Breast epithelium (tissue), 4 donors: ENCODE measurements at places on chromosomes 1 and 21. TPM values are rescaled to one million over a fixed set of nuclear protein-coding genes. Genes with fewer than 3 reads are reported as not detected.

DNA sequence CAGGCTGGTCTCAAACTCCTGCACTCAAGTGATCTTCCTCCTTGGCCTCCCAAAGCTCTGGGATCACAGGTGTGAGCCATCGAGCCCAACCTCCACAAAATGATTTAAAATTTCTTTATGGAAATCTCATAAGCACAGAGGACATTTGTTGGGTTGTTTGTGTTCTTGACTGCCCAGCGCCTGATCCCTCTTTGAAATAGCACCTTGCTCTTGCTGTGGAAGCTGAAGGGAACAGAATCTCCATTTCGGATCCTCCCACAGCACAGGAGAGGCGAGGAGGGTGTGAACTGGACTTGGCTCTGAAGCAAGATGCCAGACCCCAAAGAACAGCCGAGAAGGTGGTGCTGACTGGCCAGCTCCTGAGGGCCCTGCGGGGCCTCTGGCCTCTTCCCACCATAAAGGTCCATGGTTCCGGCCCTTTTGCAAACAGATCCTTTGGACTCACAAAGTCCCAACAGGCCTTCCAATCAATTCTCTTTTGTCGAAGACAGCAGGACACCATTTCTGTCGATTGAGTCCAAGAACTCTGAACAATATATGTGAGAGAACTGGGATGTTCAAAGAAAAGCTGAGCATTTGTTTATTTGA, 45.6 kb upstream of the COA6 start:
- no peak for DNase-seq

- no peak for DNase-seq
Measured at GRCh38 chr1:111225717-111226400, 1.7 kb upstream of the CHI3L2 start.

DNA sequence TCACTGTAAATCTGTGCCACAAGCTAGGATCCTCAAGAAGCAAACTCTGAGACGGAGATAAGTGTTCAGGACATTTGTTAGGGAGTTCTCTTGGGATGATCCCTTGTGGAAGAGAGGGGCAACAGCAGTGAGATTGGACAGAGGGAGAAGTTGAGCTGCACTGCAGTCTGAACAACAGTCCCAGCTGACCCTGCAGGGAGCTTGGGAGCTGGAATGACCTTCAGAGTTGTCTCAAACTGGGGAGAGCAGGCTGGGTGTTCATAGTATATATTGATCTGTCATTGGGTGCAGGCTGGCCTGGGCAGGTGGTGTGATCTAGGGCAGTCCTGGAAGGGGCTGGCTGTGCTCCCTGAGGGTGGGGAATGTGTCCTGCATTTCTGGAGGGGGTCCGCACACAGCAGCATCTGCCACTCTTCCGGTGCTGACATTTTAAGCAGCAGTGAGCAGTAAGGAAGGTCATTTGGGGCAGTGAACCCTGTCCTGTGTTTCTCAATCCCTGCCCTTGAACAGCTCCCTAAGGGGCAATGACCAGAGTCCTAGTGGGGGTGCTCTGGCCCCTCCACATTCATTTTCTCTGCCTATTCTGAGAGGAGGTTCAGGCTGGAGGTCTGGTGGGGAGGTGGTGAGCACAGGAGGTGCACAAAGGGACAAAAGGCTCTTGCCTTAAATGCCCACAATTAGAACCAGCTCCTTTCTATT, 90.2 kb upstream of the PPM1J start:
- DNase-seq, result no peak

DNA sequence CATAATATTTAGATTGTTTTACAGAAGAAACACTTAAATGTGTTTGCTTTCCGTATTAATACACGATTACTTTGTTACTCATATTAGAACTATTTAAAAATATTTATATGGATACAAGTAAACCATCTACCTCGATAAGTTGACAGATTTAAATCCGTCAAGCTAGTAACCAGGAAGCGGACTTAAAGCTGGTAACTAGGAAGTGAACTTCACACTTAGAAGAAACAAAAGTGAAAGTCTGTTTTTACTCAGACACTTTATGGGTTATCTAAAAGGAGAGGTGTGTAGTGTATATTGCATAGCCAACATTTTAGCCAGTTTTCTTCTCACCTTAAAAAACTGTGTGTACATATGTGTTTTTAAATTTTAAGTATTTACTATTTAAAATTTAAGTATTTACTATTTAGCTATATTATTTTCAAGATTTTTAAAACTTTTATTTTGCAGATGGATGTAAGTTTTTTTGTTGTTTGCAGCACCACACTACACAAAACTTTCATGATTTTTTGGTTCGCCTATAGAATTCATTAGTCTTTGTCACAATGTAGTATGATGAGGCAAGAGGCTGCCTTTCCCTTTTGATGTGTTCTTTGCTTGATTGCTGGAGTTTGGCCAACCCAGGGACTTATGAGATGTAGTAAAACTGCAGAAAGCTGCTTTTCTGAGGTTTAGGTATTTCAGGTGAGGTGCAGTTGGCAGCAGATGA, 2.7 kb downstream of the USP25 start:
- DNase-seq, result no peak

C1orf185 gene
- total RNA-seq, result not detected

SLC19A2 gene
- total RNA-seq, result 71.8 TPM

DNA sequence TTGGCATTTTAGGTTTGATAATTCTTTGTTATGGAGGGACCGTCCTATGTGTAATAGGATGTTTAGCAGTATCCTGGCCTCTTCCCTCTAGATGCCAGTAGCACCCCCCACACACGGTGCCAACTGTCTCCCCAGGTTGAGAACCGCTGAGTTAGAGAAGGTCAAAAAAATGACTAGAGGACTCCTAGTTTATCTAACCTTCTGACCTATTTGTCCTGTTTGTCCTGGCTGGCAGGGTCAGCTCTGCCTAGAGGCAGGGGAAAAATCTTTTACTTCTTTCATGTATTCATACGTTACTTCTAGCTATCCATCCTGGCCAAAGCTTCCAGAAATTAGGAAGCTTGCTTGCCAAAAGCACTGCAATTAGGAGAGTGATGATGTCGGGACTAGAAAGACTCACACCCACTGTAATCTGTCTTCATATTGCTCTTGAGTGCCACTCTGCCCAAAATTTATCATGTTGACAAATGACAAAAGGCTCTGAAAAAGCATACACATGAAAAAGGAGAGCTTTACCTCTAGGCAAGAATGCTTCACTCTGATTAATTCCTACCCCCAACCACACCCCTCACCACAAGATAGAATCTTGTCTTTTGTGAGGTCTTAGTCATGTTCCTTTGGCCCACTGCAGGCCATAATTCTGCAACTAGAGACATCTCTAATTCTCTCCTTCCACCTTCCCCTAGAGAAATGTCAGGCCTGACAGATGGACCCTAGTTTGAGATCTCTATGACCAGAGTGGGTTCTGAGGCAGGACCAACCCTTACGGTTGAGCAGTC, 14.4 kb upstream of the AKR1A1 start:
- DNase-seq, result no peak

DNA sequence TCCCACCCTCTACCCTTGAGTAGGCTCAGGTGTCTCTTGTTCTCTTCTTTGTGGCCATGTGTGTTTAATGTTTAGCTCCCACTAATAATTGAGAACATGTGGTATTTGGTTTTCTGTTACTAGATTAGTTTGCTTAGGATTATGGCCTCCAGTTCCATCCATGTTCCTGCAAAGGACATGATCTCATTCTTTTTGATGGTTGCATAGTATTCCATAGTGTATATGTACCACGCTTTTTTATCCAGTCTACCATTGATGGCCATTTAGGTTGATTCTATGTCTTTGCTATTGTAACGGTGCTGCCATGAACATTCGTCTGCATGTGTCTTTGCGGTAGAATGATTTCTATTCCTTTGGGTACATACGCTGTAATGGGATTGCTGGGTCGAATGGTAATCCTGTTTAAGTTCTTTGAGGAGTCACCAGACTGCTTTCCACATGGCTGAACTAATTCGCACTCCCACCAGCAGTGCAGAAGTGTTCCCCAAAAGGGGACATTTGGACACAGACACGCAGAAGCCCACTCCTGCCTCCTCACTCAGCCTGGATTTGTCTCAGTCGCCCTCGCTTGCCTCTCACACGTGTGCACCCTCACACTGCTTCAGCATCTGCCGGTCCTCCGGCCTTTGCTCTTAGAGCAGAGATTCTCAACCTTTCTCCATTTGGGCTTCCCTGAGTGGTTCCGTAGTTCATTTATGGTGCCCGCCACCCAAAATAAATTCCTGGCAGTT, 3.7 kb downstream of the MX2 start:
- DNase-seq, result no peak

DNA sequence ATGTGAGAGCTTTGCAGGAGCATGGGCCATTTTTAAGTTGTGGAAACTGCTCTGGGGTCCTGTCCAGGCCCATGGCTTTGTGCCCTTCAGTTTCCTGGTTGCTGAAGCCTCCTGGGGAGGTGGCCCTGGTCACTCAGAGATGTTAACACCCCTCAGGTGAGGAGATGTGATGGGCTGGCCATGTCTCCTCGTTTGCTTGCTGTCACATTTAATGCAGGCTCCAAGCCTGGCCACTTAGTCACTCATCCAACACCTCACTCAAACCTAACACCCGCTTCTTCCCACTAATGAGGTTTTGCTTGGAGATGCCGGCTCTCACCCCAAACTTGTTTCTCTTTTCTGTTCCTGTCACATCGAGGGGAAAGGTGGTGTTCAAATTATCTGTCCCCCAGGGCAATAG, 192.7 kb downstream of the PTPRU start:
- DNase-seq, result no peak

OR2T11 gene
- total RNA-seq, result not detected

NRDC gene
- total RNA-seq, result 97.5 TPM

DNA sequence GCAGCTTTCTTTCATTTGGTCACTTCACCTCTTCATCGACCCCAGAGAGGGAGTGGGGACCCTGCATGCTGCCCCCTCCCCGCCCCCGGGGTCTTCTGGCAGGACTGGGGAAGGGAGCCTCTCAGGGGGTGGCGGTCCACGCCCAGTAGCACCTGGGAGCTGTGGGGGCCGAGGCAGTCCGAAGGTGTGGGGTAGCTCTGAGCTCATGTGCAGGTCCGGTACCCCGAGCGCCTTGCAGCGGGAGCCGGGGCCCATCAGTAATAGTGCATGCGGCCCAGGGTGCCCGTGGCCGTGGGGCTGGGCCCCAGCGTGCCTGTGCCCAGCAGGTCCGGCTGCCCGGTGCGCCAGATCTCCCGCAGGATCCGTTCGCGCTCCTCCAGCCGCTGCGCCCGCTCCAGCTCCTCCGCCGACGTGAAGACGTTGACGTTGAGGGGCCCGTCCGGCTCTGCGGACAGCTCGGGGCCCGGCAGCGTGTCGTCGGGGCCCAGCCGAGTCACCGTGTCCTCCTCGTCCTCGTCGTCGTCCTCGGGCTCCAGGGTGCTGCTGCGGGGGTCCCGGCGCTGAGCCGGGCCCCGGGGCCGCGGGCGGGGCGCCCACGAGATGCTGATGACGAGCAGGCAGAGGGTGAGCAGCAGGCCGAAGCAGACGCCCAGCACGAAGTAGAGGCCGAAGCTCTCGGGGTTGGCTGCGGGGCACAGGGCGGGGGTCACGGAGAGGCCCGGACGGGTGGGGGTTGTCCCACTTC, 1.2 kb downstream of the EVA1B start:
- DNase-seq, result no peak

- DNase-seq, result no peak
Measured at GRCh38 chr1:228359613-228360532, 46.8 kb downstream of the TRIM11 start.

DNA sequence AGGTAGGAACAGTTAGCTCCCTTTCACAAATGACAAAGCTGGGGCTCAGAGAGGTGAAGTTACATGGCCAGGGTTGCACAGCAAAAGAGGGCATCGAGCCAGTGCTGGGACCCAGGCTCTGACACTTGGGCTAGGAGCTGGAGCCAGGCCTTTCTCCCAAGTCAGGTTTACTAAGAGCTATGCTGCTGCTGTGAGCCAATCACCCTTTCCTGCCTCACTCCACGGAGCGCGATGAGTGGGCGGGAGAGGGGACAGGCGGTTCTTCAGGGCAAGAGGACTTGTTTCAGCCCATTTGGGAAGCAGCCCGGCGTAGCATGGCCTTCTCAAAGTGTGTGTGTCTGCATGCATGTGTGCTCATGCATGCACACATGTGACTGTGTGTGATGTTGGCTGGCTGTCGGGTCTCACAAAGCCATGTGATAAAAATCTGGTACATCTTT, 10.6 kb downstream of the ID3 start:
- no peak for DNase-seq

GRCh38 chr1:47521034-47521881, 83.4 kb downstream of the FOXD2 start:
- no peak for DNase-seq

DNA sequence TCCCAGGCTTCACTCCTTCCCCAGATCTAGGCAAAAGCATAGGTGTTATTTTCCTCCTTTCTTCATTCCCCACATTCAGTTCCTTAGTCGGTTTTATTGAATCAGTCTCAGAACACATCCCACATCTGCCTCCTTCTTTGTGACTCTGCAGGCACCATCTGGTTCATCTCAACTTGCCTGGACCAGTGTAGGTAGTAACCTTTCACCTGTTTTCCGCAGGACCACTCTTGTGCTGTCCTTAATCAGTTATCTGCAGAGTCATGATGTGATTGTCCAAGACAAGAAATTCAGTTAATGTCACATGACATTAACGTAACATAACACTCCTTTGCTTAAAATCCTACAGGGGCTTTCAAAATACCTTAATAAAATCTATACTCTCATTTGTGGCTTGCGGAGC, 174.6 kb downstream of the CHRM3 start:
- no peak for DNase-seq

- no peak for DNase-seq
Measured at GRCh38 chr1:34290831-34291230, 114.1 kb downstream of the C1orf94 start.

- DNase-seq, result no peak
Measured at GRCh38 chr1:17333081-17333480, 25.1 kb downstream of the PADI4 start.

DNA sequence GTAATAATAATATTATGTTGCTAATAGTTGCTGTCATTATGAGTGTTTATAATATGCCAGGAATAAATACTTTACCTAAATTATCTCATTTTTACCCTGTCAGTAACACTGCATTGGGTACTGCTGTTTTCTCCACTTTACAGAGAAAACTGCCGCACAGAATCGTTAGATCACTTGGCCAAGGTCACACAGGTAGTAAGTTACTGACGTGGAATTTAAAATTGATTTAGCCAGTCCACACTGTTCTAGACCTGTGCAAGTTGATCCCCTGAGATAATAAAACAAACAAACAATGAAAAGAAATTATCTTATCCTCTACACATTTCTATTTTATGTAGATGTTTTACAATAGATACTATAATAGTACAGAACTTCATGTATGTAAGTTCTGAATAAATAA, 174.1 kb downstream of the ROR1 start:
- no peak for DNase-seq

C4BPB gene
- total RNA-seq, result 3.1 TPM

TRNP1 gene
- total RNA-seq, result 1.6 TPM

GRCh38 chr1:18041685-18042355, 65.8 kb upstream of the IGSF21 start:
- DNase-seq, result no peak

DNA sequence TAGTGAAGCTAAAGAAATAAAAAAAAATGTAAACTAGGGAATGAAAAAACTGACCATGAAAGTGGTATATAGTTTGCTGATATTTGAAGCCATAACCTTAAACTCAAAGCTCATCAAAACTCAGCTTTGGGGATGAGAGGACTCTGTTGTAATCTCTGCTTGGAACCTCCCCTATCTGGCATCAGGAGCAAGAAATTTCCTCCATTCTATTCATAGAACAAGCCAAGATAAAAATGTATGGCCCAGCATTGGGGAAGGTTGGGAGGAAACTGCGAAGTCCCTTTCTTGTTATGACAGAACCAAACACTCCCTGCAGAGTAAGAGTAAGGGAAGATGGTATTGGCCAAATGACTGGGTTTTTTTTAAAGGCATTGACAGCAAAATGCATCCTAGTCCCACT, 35.6 kb downstream of the MCOLN2 start:
- no peak for DNase-seq

BRINP3 gene
- 0.29 TPM for total RNA-seq
